ENCODE measurements at places on chromosomes 5 and 9.

GRCh38 chr9:99878651-99879050, 27.8 kb upstream of the STX17 start:
- DNase-seq: no peak

DNA sequence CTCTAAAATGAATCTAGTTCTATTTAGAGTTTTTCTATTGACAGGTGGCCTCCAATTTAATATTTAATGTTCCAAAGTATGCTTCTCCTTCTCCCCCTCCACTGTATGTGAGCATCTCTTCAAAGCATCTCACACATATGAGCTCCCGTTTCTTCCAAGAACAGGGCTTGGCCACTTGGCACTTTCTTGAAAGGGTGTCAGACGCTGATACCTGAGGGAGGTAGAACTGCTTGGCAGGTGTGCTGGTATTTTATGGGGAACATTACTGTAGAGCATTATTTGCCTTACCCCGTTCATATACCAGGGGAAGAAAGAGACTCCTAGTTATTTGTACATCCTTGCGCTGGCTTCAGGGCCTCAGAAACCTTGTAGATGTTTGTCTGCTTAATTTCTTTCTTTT, 1.9 kb downstream of the RCL1 start:
- DNase-seq: no peak

GRCh38 chr5:151345187-151345807, 2.1 kb downstream of the SLC36A2 start:
- no peak for DNase-seq

DNA sequence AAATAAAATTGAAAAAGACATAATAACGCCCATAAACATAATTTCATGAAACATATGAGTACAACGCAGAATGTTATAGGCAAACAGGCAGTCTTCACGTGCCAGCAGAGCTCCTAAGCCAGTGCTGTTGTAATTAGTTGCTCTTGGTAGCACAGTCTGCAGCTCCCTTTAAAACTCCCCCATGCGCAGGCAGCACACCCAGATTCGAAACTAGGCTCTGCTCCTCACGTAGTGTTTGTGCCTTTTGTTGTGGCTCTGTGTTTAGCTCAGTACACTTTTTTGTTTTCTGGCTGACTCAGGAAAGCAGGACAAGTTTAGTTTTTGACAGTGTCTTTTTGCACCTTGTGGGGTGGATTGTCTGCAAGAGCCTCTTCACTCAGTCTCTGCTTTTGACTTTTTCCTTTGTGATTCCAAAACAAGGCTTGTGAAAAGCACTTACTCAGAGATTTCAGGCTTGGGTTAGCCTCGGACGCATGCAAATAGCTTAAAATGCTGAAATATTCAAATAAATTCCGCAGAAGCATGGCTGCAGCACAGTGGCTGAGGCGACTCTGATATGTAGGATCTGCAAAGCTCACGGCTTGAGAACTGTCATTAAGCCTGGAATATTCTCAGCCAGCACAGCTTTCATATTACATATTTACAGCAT, 113.6 kb downstream of the IRX1 start:
- DNase-seq: no peak

DNA sequence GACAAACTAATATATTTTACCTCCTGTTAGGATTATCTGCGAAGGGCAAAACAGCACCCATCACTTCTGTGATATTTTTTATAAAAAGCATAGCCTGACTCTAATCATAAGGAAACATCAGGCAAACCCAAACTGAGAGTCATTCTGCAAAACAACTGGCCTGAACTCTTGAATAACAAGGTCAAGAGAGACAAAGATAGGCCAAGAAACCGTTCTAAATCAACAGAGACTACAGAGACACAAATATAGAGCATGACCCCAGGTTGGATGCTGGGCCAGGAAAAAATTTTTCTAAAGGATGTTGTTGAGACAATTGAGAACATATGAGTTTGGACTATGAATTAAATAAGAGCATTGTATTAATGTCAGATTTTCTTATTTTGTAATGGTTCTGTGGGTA, 384.9 kb downstream of the NFIB start:
- DNase-seq: no peak

DNA sequence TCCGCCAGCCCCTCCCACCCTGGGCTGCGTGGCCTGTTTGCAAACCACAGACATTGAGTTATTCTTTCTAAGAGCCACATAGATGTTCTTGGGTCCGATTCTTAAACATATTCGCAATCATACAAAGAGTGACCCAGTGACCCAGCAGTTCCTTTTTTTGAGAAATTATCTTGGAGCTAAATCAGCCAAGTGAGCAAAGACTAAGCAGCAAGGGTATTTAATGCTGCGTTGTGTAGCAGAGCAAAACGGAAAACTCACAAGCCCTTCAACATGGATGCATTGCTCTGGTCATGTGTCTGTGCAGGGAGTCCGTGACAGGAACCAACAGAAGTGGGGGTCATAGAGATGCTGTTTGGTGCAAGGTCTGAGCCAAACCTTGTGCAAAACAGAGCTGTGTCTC, 95.6 kb downstream of the OLFM1 start:
- no peak for DNase-seq

DNA sequence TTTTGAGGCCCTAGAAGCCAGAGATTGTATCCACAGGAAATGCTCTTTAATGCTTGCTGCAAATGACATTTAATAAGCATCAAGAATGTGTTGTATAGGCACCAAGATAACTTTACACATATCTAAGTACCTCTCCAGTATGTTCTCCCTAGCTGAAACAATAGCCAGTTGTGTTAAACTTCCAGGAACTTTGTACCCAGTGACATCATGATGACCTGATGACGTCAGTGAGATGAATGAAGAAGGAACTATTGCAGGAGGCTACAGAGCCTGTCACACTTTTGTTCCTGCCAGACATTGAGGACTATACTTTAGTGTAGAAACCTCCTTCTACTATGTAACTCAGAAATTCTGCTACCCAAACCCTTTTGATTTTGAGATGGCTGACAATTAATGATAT, 129.8 kb downstream of the CD180 start:
- DNase-seq: no peak

- no peak for DNase-seq
Observed at GRCh38 chr5:1948111-1948510, 65.4 kb upstream of the IRX4 start.
